ENCODE measurements at places on chromosomes 3 and 15.

DNA sequence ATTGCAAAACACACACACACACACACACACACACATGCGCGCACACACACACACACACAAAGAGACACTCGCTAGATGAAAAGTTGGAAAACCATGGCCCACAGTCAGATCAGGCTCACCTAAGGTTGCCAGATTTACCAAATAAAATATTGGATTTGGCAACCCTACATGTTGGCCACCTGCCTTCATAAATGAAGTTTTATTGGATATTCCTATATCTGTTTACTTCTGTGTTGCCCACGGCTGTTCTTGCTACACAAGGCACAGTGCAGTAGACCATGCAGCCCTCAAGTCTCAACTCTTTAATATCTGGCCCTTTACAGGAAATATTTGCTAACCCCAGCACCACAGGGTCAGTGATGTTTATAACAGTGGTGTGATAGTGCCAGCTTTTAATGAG lies 445.0 kb upstream of the PROK2 start:
- no peak for DNase-seq

DNA sequence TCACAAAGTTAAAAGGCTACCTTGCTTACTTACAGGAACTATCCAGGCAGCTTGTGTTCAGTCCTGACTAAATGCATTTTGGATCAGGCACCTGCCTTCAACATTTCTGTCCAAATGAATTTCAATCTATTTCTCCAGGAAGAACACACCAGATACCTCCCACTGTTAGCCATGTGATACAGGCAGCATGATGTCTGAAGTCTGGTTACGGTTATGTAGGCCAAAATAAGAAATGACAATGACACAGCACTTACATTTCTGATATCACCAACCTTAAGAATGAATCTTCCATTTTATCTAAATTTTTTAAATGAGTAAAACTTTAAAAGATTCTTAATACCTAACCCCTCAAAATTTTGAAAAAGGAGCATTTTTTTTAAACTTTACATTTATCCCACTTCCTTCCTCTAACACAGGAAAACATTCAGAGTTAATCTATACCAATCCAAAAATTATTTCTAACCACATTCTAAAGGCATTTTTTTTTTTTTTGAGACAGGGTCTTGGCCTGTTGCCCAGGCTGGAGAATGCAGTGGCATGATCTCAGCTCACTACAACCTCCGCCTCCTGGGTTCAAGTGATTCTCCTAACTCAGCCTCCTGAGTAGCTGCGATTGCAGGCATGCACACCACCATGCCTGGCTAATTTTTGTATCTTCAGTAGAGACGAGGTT lies at the start of gene MAP4:
MAP4 (minus strand) TSS at position 116 of the 673 bp plus-strand sequence. CDS start 17,556 bp downstream, outside the sequence.
- no peak for DNase-seq

GRCh38 chr3:71285086-71285485 lies 298.4 kb downstream of the FOXP1 start:
- no peak for DNase-seq

- DNase-seq: peak; percentile 89
Observed at GRCh38 chr3:52705688-52706686, at the start of the genes GLT8D1 and SPCS1. Gene GLT8D1 (minus strand): TSS chr3:52705791. CDS start chr3:52700460, 5,331 bp downstream. Gene SPCS1 (plus strand): TSS chr3:52706106. CDS start chr3:52706247, 141 bp downstream.

DNA sequence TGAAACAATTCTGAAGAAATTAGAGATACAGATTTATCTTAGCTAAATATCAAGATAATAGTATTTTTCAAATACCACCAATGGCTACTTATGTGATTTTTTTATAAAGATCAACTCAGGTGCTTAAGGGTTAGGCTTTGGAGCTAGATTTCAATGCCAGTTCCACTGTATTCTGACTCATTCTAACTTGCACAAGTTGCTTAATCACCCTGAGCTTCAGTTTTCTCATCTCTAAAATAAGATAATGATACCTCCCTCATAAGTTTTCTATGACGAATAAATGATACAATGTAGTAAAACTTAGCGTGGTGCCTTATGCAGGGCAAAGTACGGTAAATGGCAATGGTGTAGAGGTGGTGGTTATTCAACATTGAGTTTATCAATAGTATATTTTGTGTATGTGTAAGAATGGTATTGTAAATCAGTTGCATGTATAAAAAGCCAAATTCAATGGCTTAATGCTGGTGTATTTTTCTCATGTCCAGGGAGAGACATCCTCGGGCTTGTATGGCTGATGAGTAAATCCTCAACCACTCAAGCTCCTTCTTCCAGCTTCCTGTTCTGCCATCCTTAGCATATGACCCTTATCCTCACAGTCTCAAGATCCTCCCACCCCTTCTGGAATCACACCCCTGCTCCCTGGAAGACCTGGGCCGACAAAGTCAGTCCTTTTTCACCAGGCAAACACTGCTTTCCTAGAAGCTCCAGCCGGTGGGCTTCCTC lies 505.9 kb upstream of the CFAP20DC start:
- DNase-seq: no peak

- DNase-seq: no peak
Observed at GRCh38 chr3:125206934-125207333, 5.6 kb downstream of the SLC12A8 start.

DNA sequence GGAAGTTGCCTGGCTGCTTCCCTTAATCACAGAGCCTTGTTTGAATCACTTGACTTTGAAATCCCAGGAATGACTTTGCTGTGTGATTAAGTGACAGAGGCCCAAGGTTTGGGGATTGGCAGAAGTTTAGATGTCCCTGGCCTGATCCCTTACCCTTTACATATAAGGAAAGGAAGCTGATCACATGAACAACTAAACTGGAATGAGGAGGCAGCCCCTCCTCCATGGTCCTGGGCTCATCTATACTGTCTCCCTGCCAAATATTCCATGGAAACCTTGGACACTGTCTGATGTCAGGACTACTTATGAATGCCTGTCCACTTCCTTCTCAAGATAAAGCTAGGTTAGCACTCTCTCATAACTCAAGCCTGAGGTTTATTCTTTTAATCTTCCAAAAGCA lies 181.3 kb upstream of the CTDSPL start:
- no peak for DNase-seq

DNA sequence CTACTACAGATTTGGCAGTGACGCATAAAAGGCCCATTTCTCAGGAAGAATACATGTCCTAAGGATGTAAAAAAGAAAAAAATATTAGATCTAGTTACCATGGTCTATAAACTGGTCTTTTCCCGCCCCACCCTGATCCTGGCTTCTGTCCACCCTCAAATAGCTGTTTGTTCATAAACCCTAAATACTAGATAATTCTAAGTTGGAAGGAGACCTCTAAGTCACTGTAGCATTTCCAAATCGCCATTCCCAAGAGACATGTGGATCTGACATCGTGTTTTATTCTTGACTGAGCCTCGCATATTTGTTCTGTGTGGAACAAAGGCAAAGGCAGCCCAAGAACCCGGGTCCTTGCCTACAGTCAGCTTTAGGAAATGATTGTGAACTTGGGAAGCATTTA lies 49.0 kb downstream of the LMCD1 start:
- DNase-seq: no peak

- DNase-seq: no peak
Observed at GRCh38 chr3:194661946-194662345, 10.0 kb downstream of the LSG1 start.

DNA sequence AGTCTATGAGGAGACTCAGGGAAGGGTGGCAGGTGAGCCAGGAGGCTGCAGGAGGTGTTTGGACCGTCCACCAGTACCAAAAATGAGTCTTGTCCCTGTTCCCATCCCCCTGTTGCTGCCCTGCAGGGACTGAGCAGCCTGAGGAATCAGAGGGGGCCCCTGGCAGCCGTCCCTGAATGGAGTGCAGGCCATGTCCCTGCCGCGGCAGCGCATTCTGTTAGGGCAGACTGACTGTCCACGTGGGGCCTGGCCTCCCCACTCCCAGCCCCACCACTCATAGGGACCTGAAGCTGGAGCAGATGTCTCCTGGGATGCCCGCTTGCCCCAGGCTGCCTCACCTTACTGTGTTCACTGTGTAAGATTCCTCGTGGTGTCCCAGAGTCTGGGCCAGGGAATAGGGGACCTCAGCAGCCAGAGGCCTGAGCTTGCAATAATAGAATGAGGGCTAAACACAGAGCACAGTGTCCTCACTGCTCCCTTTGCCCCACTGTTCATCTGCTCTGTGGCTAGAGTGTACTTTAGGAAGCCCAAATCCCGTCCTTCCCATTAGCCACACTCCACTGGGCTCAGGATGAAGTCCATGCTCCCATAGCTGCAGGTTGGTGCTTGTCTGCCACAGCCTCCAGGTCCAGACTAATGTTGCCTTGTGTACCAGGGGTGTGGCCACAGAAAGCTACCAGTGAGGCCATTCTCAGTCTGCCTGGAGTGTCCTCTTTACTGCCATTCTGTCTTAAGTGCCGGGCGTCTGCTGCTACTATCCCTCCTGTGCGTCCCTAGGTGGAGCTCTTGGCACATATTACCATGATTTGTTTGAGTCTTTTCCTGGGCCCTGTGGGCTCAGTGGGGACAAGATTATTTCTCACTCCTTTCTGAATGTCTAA lies 63.2 kb downstream of the HCN4 start:
- no peak for DNase-seq

DNA sequence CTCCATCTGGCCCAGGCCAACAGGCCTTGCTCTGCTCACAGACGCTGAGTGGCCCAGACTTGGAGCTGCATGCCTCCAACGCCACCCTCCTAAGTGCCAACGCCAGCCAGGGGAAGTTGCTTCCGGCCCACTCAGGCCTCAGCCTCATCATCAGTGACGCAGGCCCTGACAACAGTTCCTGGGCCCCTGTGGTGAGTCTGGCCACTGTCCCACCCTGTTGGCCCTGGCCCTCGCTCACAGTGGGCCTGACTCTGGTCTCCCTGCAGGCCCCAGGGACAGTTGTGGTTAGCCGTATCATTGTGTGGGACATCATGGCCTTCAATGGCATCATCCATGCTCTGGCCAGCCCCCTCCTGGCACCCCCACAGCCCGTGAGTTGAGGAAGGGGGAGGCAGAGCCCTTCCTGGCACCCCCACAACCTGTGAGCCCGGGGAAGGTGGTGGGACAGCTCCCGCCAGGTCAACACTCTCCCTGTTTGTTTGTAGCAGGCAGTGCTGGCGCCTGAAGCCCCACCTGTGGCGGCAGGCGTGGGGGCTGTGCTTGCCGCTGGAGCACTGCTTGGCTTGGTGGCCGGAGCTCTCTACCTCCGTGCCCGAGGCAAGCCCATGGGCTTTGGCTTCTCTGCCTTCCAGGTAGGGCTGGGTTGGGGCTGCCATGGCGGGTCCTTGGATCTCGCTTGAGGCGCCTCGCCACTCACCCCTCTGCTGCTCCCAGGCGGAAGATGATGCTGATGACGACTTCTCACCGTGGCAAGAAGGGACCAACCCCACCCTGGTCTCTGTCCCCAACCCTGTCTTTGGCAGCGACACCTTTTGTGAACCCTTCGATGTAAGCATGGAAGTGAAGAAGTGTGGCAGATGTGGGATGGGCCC lies 10.0 kb downstream of the NT5DC2 start:
- DNase-seq: no peak

DNA sequence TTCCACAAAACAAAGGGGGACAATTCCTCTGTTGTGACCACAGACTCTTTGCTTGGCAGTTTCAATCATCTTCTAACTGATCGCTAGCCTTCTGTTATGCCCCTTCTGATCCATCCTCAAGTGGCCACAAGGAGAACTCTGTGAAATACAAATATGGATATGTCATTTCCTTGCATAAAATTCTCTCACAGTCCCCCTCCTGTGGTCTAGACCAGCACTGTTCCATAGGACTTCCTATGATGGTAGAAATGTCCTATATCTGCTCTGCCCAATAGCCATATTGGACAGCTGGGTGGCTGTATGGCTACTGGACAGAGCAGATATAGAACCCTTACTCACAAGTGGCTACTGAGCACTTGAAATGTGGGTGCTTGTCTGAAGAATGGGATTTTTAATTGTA lies 25.9 kb upstream of the SNRK start:
- no peak for DNase-seq

DNA sequence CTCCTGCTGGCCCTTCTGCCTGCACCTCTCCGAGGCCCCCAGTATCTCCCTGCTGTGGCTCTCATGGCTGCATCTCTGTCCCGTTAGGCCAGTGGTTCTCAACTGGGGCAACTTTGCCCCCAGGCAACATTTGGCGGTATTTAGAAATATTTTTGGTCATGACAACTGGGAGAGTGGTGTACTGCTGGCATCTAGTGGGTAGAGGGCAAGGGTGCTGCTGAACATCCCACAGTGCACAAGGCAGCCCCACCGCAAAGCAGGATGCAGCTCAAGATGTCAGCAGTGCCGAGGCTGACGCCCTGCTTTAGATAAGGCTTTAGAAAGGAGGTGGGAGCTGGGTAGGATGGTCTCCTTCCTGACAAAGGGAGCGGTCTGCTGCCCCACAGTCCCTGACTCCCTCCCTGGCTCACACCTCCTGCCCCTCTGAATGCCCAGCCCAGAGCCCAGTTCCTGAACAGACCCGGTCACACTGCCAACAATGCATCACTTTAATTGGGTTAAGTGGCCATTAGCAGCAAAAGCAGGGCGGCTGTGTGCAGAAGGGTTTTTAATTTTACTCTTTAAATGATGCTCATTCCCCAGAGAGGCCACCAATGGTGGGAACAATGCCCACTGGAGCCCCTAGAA lies 68.8 kb upstream of the TMEM115 start:
- DNase-seq: peak; percentile 58
